ENCODE measurements at places on chromosomes 4 and X.

DNA sequence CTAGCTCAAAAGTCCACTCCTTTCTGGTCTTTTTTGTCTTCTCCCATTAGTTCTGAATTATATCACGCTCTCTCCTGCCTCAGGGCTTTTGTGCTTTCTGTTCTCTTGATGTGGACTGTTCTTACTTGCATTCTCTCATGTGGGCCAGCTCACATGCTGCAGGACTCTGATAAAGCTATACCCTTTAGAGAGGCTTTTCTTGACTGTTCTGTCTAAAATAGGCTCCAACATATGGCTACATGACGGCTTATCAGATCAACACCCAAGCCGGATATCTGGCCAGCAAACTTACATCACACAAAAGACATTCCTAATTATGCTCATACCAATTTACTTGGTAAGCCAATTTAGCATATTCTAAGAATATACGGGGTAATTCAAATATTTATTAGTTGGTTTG lies 1494.5 kb downstream of the TECRL start:
- DNase-seq: no peak

DNA sequence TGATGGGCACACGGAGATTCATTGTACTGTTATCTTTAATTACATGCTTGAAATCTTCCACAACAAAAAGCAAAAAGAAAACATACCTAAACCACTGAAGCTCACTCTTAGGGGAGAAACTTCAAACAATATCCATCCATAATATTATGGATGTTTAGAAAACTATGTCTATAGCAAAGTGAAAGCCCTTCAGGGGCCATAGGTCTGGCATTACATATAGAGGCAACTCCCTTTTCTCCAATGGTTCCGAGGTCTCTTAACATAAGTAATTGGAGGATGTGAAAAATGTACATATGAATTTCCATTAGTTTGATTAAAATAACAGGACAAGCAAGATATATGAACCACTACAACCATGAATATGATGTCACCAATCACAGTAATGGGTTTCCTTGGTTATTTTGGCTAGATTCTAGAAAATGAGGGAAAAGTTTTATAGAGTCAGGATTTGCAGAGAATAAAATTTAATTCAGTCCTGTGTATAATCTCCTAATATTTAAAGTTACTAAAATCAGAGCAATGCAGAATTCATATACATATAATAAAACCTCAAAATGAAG lies 10.8 kb downstream of the UGDH start:
- DNase-seq: no peak

GRCh38 chrX:132206259-132206658 lies 13.0 kb downstream of the RAP2C start:
- no peak for DNase-seq

DNA sequence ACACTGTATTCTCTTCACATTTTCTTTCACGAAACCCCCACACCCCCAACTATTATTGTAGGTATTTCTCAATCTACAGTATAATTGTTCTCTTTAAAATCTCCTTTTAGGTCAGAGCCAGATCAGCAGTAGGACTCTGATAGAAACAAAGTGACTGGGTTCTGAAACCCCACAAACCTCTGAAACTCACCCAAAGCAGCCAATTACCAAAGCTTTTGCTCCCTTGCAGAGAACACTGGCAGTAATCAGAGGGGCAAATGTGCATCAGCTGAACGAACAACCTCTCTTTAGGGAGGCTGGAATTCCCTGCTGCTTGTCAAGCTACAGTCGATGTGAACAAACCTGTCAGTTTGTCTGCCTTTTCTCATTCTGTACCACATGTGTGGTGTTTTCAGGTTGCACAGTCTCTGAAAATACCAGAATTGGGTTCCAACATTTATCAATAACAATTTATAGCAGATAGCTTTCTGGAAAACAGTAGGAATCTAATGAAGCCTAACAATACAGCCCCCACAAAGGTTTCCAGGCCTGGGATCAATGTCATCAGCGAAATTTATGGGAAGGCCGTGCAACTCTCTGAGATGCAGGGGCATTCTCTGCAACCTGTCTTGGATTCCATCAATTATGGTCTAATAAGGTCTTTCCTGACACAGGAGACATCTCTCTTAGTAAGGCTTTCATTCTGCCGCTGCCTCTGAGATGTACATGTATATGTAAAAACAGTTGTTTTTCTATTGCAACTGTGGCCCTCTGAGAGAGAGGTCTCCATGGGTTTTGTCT lies 395.9 kb downstream of the GPAT3 start:
- DNase-seq: no peak

DNA sequence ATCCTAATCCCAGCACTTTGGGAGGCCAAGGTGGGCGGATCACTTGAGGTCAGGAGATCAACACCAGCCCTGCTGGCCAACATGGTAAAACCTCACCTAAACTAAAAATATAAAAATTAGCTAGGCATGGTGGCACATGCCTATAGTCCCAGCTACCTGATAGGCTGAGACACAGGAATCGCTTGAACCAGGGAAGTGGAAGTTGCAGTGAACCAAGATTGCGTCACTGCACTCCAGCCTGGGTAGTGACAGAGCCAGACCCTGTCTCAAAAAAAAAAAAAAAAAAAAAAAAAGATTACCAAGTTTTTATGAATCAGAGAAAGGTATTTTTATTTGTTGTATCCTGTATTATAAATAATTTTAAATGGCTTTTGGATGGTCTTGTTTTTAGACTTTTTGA lies 15.1 kb downstream of the TRAPPC11 start:
- DNase-seq: no peak

DNA sequence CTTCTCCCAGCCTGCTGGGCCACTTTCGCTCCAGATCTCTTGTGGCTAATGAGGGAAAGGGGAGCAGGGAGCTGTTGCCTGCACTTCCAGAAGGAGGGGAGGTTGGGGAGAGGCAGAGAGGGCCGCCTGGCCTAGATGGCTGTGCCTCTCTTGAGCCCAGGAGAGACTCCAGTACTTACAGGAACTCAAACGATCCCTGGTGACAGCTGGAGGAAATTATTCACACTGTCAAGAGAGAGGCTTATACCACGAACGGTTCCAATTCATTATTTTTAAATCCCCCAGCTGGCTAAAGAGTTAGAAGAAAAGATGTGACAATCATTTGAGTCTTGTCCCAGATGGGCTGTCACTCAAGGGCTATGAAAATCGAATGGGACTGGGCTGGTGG lies 96.1 kb downstream of the PHKA2 start:
- DNase-seq: no peak

GRCh38 chrX:69029771-69030170 lies 135.5 kb downstream of the PJA1 start:
- DNase-seq: no peak

DNA sequence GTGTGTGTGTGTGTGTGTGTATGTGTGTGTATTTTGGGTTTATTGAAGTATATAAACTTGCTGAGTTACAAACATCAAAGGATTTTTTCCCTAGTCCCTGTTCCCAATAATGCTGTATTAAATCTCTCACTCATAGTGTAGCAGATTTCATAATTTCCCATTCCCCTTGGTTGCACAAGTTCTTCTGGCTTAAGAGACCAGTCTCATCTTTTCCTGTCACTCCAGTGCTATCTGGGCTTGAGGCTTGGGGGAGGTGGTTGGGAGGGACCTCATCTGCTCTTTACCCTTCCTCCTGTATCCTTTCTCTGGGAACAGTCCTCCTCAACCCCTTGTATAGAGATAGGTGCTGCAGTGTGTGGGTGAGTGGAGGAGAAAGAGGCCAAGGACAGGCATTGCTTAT lies 285.4 kb upstream of the BOD1L1 start:
- DNase-seq: no peak

GRCh38 chrX:106716004-106716403 lies 10.5 kb upstream of the RNF128 start:
- DNase-seq: no peak

GRCh38 chr4:41455206-41455605 lies 82.8 kb upstream of the LIMCH1 start:
- DNase-seq: peak; percentile 54

DNA sequence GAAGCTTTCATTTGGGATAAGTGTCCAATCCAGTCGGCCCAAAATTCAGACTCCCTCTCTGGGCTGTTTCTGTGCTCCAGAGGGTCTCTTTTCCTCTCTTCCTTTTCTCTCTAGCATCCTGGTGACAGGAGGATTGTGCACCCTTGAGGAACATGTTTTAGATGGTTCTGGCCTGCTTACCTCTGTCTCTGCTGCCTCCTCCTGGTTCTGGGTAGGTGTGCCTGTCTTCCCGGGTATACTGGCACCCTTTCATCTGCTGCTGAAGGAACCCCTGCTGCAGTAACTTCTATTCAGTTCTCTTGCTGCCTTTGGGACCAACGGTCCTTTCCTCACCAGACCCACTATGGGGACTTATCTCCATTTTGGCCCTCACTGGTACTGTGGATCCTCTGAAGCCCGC lies 53.2 kb downstream of the HMGB2 start:
- DNase-seq: no peak

- DNase-seq: no peak
Observed at GRCh38 chr4:95050980-95051701, 293.4 kb downstream of the BMPR1B start.

DNA sequence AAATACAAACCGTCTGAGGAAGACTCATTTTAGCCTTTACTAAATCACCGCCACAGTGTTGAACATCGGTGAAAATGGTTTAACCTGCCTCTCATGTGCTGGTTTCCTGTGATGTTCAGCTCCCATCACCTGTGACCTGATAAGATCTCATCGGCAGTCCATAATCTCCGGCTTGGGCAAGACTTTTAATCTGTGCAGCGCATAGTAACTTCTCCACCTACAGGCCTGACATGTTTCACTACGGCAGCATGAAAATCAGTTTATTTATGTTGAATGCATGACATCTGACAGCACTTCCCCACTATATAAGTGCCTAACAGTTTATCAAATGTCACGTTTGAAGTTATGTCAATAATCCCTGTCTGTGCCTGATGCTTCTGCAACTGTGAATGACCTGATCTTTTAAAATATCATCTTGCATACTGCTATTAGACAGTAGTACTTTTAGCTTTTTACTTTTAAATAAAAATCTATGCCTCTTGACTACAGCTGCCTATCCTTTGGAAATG lies 1919.8 kb upstream of the AGA start:
- no peak for DNase-seq

GRCh38 chrX:45903781-45904201 lies 641.4 kb downstream of the ZNF674 start:
- no peak for DNase-seq

GRCh38 chr4:53618321-53618720 lies 27.0 kb upstream of the LNX1 start:
- DNase-seq: no peak

All from COR-L47 (cell line).